Activated B cell treated with CpG ODN at 0.5 μM for 24 hours (primary cell): ENCODE measurements at places on chromosomes 7 and 10. TPM values are rescaled to one million over a fixed set of nuclear protein-coding genes. Genes with fewer than 3 reads are reported as not detected.

GRCh38 chr10:124735491-124736286, 8.5 kb downstream of the FAM53B start:
- H3K27ac ChIP-seq: peak overlapping the region; percentile 97
- peak overlapping the region; percentile 58 for H3K4me3 ChIP-seq
- H3K36me3 ChIP-seq: peaks cover 40% of the 10 kb centered on the region
- H3K27me3 ChIP-seq: no peaks in the 10 kb centered on the region

DNA sequence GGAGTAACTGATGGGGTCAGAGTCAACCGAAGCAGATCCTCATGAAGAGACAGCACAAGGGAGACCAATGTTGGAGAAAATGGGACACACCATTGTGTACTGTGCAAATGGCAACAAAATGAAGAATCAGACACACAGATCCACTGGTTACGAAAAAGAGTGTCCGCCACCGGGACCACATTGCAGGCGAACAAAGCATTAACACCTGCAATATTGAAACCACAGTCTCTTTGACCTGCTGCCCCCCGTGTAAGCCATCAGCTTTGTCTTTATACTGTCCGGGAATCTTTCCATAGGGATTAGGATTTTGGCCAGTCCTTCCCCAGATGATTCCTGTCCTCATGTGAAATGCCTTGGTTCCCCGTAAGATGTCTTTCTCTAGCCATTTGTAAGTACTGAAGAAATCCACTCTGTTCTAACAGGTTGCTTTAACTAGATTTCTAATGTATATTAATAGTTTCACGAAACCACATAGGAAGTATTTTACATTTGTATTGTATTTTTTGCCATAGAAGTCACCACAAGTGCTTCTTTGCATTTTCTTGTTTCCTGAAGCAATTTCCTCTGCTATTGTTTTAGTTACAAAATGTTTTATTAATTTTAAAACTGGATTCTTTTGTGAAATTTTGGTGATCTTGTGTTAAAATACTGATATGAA, 140.8 kb upstream of the NFE2L3 start:
- H3K27ac ChIP-seq: no peak overlapping the region
- no peak for DNase-seq
- peaks cover 18% of the 10 kb centered on the region for H3K4me1 ChIP-seq
- H3K4me3 ChIP-seq: no peak overlapping the region

- peak; percentile 46 for DNase-seq
- H3K27ac ChIP-seq: peak overlapping the region; percentile 82
- peaks cover 38% of the 10 kb centered on the region for H3K4me1 ChIP-seq
Observed at GRCh38 chr10:77873536-77874380, 52.8 kb downstream of the DLG5 start.

- no peak overlapping the region for H3K27ac ChIP-seq
- H3K36me3 ChIP-seq: peaks cover 7% of the 10 kb centered on the region
- H3K27me3 ChIP-seq: no peaks in the 10 kb centered on the region
Observed at GRCh38 chr7:149867762-149868622, 5.8 kb upstream of the ATP6V0E2 start.

DNA sequence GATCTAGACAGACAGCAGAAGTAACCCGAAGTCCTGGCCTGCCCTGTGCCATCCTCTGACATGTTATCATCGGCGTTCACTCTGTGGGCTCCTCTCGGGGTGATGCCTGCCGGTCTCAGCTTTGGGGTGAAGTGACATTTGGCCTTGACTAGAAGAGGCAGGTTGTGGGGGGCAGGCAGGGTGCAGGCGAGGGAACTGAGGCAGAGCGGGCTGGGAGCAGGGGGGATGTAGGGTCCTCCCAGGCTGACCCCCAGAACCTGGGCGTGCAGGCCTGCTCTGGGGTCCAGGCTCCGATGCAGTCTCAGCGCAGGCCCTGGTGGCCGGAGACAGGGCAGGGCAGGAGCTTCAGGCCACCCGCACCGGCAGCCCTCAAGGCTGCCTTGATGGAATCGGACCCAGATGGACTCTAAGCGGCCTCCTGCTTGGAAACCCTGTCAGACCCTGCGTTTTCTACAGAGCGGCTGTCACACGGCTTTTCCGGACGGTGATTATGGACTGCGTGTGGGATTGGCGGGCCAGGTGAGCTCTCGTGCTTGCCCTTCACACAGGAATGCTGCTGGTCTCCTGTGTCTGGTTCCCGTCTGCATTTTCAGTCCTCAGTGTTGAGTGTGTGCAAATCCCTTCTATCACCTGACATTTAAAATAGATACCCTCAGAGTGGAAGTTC, 842 bp upstream of the JAKMIP3 start:
- H3K4me3 ChIP-seq: no peak overlapping the region
- peaks cover 10% of the 10 kb centered on the region for H3K27me3 ChIP-seq
- H3K36me3 ChIP-seq: no peaks in the 10 kb centered on the region
- DNase-seq: no peak

DNA sequence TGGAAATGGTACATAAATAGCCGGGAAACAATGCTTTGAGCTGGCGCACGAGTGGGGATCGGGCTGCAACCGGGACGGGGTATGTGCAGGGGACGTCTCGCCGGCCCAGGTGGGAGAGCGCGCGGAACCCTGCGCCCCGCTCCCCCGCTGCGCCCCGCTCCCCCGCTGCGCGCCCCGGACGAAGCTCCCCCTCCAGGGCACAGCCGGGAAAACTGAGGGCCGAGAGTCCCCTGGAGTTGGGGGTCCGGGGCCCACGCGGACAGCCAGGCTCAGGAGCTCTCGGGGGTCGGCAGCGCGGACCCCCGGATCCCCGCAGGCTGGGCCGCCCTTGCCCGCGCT, 514 bp downstream of the RADIL start:
- H3K36me3 ChIP-seq: no peaks in the 10 kb centered on the region
- peaks cover 12% of the 10 kb centered on the region for H3K4me1 ChIP-seq
- H3K4me3 ChIP-seq: peak overlapping the region; percentile 46
- peaks cover 42% of the 10 kb centered on the region for H3K27me3 ChIP-seq

DNA sequence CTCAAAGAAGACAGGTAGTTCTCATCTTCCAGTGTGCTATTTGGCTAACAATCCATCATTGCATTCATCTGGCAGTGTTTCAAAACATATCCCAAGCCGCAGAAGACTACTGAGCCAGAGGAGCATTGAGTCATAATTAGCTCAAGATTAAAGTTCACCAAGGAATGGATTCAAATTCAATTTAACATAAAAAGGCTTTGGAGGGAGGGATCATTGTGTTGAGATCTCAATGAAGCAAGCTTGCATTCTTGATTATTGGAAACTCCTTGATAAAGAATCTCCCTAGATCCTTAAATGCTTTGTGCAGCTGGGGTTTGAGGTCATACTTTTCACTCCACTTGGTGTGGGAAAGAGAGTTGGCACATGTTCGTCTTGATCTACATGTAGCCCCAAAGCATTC, 142.8 kb upstream of the SEMA3A start:
- no peak for DNase-seq
- no peaks in the 10 kb centered on the region for H3K27me3 ChIP-seq
- no peak overlapping the region for H3K4me3 ChIP-seq

DNA sequence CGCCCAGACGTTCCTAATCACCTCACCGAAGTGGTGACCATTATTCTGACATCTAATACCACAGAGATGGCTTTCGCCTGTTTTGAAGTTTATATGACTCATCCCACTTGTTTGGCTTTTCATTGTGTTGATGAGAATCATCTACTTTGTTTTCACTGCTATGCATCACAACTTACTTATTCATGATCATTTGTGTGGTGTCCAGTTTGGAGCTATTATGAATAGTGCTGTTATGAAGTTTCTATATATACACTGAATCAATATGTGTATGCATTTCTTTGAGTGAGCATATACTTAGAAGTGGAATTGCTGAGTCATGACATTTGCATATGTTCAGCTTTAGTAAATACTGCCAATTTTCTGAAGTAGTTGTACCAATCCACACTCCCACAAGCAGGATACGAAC, 38.6 kb upstream of the TNKS2 start:
- no peaks in the 10 kb centered on the region for H3K36me3 ChIP-seq
- no peak for DNase-seq
- peaks cover 15% of the 10 kb centered on the region for H3K27me3 ChIP-seq

GRCh38 chr10:28980264-28980663, 302.9 kb downstream of the BAMBI start:
- no peaks in the 10 kb centered on the region for H3K36me3 ChIP-seq
- H3K4me3 ChIP-seq: no peak overlapping the region
- no peak overlapping the region for H3K27ac ChIP-seq

DNA sequence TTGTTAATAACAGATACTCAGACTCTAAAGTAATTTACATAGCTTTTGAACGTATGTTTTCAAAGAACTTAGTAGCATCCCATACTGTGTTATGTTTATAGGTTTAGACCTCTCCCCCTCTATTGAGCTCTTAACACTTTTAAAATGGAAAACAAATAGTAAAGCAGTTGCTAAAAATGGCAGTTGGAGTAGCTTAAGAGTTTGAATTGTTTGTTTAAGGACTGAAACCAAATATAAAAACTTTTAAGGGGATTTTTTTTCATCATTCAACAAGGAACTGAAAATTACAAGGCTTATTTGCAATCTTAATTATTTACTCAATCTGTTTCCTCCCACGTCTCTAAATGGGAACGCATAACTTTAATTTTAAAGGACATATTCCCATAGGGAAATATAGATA, 1.6 kb upstream of the SPAG6 start:
- no peak for DNase-seq
- H3K4me1 ChIP-seq: peaks cover 26% of the 10 kb centered on the region
- H3K36me3 ChIP-seq: peaks cover 2% of the 10 kb centered on the region
- H3K27ac ChIP-seq: peak overlapping the region; percentile 46
- no peak overlapping the region for H3K4me3 ChIP-seq

- no peak overlapping the region for H3K27ac ChIP-seq
- peaks cover 25% of the 10 kb centered on the region for H3K4me1 ChIP-seq
- no peak for DNase-seq
- H3K4me3 ChIP-seq: peak overlapping the region; percentile 88
Observed at GRCh38 chr10:112950714-112951358, 789 bp downstream of the TCF7L2 start.

GRCh38 chr7:147047696-147048095, 931.1 kb downstream of the CNTNAP2 start:
- H3K4me3 ChIP-seq: no peak overlapping the region
- H3K27ac ChIP-seq: no peak overlapping the region
- no peaks in the 10 kb centered on the region for H3K36me3 ChIP-seq
- H3K4me1 ChIP-seq: no peaks in the 10 kb centered on the region

DNA sequence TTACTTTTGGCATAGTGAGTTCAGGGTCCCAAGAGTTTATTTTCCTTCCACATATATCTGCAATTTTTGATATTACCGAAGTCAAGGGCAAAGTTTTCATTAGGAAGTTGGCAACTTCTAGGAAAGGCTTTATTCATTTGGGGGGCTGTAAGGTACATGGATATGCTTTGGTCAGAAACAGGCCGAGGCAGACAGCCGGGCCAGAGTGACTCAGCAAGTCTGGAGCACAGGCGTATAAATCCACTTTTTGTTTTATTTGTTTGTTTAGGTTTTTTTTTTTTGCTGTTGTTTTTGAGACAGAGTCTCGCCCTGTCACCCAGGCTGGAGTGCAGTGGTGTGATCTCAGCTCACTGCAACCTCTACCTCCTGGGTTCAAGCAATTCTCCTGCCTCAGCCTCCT, 3.7 kb downstream of the ZNF680 start:
- H3K27me3 ChIP-seq: no peaks in the 10 kb centered on the region
- H3K27ac ChIP-seq: no peak overlapping the region
- DNase-seq: no peak
- peaks cover 49% of the 10 kb centered on the region for H3K36me3 ChIP-seq
- H3K4me1 ChIP-seq: peaks cover 42% of the 10 kb centered on the region

- no peak overlapping the region for H3K4me3 ChIP-seq
- no peaks in the 10 kb centered on the region for H3K27me3 ChIP-seq
- no peaks in the 10 kb centered on the region for H3K4me1 ChIP-seq
- no peaks in the 10 kb centered on the region for H3K36me3 ChIP-seq
Observed at GRCh38 chr7:6497637-6497905, 49.8 kb upstream of the DAGLB start.

GRCh38 chr10:89257581-89257980, 6.0 kb upstream of the LIPA start:
- peaks cover 3% of the 10 kb centered on the region for H3K36me3 ChIP-seq
- peaks cover 3% of the 10 kb centered on the region for H3K4me1 ChIP-seq
- H3K4me3 ChIP-seq: no peak overlapping the region
- DNase-seq: no peak
- peaks cover 3% of the 10 kb centered on the region for H3K27me3 ChIP-seq

DNA sequence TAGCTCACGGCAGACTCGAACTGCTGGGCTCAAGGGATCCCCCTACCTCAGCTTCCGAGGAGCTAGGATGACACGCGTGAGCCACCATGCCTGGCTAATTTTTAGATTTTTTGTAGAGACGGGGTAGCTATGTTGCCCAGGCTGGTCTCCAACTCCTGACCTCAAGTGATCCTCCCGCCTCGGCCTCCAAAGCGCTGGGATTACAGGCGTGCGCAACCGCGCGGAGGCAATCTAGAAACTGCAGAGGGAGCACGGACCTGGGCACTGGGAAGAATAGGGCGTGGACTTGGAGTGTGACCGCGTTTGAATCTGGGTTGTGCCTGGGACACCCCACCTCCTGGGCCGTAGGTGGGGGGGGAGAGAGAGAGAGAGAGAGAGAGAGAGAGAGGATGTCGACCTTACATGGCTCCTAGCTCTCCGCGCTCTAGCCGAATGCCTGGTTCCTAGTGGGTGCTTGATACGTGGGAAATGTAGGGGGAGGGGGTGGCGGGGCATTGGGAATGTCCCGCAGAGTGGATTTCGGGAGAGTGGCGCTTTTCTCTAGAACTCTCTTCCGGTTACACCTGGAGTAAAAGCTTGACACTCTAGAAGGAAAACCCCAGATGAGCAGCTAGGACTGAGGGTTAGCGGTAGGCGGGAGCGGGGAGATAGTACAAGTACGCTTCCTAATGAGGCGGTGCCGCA, 1.2 kb upstream of the MAP3K8 start:
- no peaks in the 10 kb centered on the region for H3K27me3 ChIP-seq
- peak overlapping the region; percentile 95 for H3K4me3 ChIP-seq
- peak overlapping the region; percentile 94 for H3K27ac ChIP-seq

DNA sequence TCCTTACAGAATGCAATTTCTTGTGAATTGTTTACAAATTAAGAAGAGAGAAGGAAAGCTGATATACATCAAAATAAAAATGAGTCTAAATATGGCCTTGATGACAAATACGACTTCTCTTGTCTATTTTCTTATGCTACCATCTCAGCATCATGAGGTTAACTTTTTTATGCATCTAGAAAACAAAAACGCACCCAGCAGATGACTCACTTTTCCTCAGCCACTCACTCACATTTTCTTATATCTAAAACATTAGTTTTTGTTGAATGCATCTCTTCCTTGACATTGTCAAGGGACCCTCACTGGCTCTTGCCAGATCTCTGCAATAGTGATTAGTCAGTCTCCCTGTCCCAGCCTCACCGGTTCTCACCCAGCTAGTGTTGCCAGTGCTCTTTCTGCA, 256.4 kb upstream of the SLC26A5 start:
- no peaks in the 10 kb centered on the region for H3K36me3 ChIP-seq
- H3K27me3 ChIP-seq: peaks cover 4% of the 10 kb centered on the region
- H3K4me3 ChIP-seq: no peak overlapping the region
- no peaks in the 10 kb centered on the region for H3K4me1 ChIP-seq
- DNase-seq: no peak
- H3K27ac ChIP-seq: no peak overlapping the region

GRCh38 chr10:113519681-113520115, 33.2 kb upstream of the HABP2 start:
- no peak overlapping the region for H3K4me3 ChIP-seq
- H3K36me3 ChIP-seq: no peaks in the 10 kb centered on the region
- H3K27me3 ChIP-seq: peaks cover 8% of the 10 kb centered on the region
- no peaks in the 10 kb centered on the region for H3K4me1 ChIP-seq
- H3K27ac ChIP-seq: no peak overlapping the region

Gene FAM25C
- total RNA-seq: not detected in 2 replicates

Gene SCIN
- total RNA-seq: 0.05 TPM in 1 of 2 replicates, not detected in the other

Gene AKR1C1
- total RNA-seq: not detected in 2 replicates

Gene TACC2
- not detected in 2 replicates for total RNA-seq

Gene NXPH1
- not detected in 2 replicates for total RNA-seq

Gene FAM241B
- 1.00 and 1.8 TPM in 2 replicates for total RNA-seq

Gene TFEC
- total RNA-seq: 35.0 and 39.7 TPM in 2 replicates

Gene ACSL5
- total RNA-seq: 50.8 and 53.5 TPM in 2 replicates

Gene ADAM8
- total RNA-seq: 137 and 152 TPM in 2 replicates

Gene BLNK
- total RNA-seq: 238 and 267 TPM in 2 replicates
